Renal cortex interstitium (tissue), 15 donors: ENCODE measurements at places on chromosomes 2 and 18. TPM values are rescaled to one million over a fixed set of nuclear protein-coding genes. Genes with fewer than 3 reads are reported as not detected.

DNA sequence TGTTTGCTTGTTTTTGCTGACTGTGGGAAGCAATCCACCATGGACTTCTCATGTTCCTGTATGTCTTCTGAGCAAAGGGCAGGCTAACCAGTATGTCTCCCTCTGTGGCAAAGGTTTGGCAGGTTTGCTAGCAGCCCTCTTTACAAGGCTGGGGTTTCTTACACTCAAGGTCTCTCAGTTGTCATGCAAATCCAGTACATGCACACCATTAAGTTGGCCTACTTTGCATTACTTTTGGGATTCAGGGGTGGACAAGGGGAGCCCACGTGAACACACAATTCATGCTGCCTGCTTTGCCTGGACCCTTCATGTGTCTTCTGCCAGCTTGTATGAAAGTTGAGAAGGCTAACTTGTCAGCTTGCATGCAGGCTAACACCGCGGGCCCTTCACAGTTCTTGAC is 134.9 kb downstream of the LRRTM4 start:
- DNase-seq = no peak

- DNase-seq = no peak
These were observed 139.8 kb downstream of the MAP4K4 start for GRCh38 chr2:101837354-101837753.

- no peak for DNase-seq
These were observed 389.6 kb downstream of the TRIB2 start for GRCh38 chr2:13106302-13106701.

GRCh38 chr2:23642516-23642915 is 257.5 kb downstream of the KLHL29 start:
- DNase-seq = no peak

DNA sequence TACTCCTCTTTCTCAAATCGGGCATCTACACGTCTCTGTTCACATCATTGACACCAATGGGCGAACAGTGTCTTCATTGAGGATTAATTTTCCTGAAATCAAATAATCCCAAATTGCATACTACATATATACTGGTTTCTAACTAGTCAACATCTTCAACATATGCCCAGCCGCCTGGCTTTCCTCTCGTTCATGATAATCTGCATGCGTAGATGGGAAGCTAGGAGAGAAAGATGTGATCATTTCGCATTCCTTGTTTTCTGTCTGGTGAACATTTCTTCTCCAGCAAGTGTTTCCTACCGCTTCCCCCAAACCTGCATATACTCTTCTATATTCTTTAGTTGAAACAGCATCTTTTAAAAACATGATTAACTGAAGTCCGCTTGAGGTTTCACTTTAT is 7.4 kb downstream of the TWIST2 start:
- DNase-seq = no peak

OR6B2 gene
- not detected for polyA plus RNA-seq
